ENCODE measurements at places on chromosomes 7 and 10.

DNA sequence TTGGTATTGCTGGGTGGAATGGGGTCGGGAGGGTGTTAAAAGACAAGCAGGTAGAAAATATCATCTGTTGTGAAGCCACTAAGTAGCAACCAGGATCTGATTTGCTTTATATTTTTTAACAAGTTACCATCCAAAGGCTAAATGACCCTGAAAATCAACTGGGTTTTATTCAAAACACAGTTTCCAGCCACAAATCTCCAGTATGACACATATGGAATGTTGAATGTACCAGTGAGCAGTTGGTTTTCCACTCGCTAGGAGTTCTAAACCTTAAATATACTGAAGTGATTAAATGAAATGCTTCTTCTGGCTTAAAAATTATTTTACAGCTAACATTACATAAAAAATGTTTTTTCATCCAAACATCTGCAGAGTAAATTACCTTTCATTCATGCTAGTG, 112.5 kb downstream of the PDE1C start:
- DNase-seq = peak; percentile 13

GRCh38 chr10:130389906-130390305, 253.7 kb downstream of the GLRX3 start:
- no peak for DNase-seq

GRCh38 chr10:18421726-18422293, 229.6 kb downstream of the NSUN6 start:
- DNase-seq = no peak

GRCh38 chr10:7444551-7445121, 33.8 kb upstream of the SFMBT2 start:
- no peak for DNase-seq

GRCh38 chr10:34538281-34538829, 276.7 kb downstream of the PARD3 start:
- DNase-seq = no peak

- no peak for DNase-seq
These were observed 159.5 kb upstream of the ZNF32 start for GRCh38 chr10:43808136-43808535.
